ENCODE measurements at places on chromosomes 1 and 21.

DNA sequence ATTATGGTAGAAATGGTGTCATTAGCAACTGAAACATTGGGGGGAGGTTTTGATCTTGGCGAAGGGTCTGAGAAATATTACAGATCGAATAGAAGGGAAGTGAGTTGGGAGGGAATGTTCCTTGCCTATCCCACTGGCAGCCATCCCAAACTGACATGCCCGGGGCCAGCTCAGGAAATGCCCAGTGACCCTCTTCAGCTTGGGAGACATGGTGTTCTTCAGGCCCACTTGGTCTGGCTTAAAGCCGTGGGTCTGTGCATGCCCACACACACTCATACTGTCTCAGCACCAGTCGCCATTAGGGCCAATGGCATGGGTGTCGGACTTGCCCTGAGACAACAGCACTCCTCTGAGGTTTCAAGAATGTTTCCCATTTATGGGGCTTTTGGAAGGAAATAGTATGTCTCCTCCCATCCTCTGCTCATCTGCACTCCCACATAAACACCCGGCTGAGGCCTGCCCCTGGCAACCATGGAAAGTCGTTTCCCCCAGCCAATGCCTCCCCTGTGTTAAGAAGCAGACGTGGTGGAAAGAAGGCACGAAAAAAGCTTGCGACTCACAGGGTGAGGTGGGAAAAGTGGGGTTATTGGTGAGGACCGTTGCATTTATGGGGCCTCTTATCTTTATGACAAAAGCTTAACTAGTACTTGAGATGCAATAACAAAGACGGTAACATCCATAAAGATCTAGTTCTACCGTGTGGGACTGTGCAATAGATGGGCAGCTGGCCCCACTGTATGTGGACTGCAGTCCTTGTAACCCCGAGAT, 2.0 kb downstream of the RNF186 start:
- DNase-seq = no peak

DNA sequence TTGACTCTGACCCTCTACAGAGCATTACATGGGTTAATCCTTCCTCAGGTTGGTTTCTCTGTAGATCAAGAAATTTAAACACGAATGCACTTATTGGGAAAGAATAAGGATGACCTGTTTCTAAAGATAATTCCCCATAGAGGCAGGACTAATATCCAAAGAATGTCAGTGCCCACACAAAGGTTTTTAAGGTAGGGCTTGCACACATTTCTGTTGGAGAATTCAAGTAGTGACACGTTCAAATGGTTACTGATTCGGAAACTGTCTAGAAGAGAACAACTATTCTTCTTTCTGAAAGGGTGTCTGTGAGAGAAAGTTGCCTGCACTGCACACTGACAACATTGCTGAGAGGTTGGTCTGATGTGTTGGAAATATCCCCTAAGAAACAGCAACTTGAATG, 167.3 kb downstream of the ZNF326 start:
- DNase-seq = no peak

GRCh38 chr1:2946291-2946690, 75.0 kb upstream of the ACTRT2 start:
- DNase-seq = no peak

- DNase-seq = no peak
These were observed 10.2 kb downstream of the MAP7D1 start for GRCh38 chr1:36166136-36166535.

- no peak for DNase-seq
These were observed 184.6 kb downstream of the APP start for GRCh38 chr21:25985990-25986389.
